SJCRH30 (cell line): ENCODE measurements at places on chromosomes 16 and 17.

- H3K27me3 ChIP-seq = no peaks in the 10 kb centered on the region
- DNase-seq = no peak
- H3K36me3 ChIP-seq = peaks cover 12% of the 10 kb centered on the region; the same call in 1 of the 2 replicates
- no peak overlapping the region for H3K27ac ChIP-seq
- no peaks in the 10 kb centered on the region for H3K4me1 ChIP-seq
- H3K4me3 ChIP-seq = no peak overlapping the region
Measured at GRCh38 chr16:15974057-15974456, 24.6 kb downstream of the ABCC1 start.

- no peak overlapping the region for H3K4me3 ChIP-seq
- H3K27ac ChIP-seq = peak overlapping the region; percentile 45
- peaks cover 20% of the 10 kb centered on the region for H3K4me1 ChIP-seq
- peak; percentile 62 for DNase-seq
Measured at GRCh38 chr16:83336603-83337002, 471.2 kb upstream of the HSBP1 start.

DNA sequence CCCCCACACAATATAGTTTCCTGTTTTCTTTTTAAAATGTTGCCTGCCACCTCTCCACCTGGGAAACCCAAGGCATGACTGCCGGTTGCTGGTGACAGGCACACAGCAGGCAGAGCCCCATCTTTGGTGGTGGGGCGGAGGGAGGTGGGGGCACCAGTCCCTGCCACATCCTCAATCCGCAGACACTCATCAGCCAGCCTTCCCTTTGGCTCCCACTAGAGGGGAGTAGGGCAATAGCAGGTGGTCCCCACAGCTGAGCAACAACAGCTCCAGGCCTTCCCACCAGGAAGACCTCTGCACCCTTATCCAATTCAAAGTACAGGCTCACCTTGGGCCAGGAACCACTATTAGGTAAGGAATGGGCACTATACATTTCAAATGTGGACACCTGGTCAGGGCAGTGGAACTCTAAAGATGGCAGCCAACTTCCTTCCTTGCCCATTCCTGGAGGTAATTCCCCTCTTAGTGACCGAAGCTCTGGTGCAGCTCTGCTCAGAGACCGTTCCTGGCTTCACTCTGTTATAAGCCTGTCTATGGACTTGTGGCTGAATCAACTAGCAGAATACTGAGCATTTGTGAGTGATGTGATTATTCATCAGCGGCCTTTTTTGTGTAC, 13.9 kb downstream of the RECQL5 start:
- no peaks in the 10 kb centered on the region for H3K4me1 ChIP-seq
- H3K4me3 ChIP-seq = no peak overlapping the region
- DNase-seq = peak; percentile 60

GRCh38 chr16:1899641-1900451, 18.4 kb downstream of the HS3ST6 start:
- no peak overlapping the region for H3K4me3 ChIP-seq
- H3K27ac ChIP-seq = no peak overlapping the region
- no peak for DNase-seq
- no peaks in the 10 kb centered on the region; the same call in 1 of the 2 replicates for H3K4me1 ChIP-seq
- peaks cover 29% of the 10 kb centered on the region for H3K27me3 ChIP-seq

GRCh38 chr17:3622977-3623594, 13.0 kb downstream of the SHPK start:
- H3K4me3 ChIP-seq = no peak overlapping the region
- H3K36me3 ChIP-seq = peaks cover 18% of the 10 kb centered on the region; the same call in 1 of the 2 replicates
- H3K27ac ChIP-seq = no peak overlapping the region

GRCh38 chr17:42288803-42289610, 709 bp downstream of the STAT5A start:
- no peak overlapping the region for H3K4me3 ChIP-seq
- no peak for DNase-seq
- H3K4me1 ChIP-seq = peaks cover 34% of the 10 kb centered on the region
- H3K27me3 ChIP-seq = no peaks in the 10 kb centered on the region
- no peaks in the 10 kb centered on the region for H3K36me3 ChIP-seq
- no peak overlapping the region for H3K27ac ChIP-seq

- peaks cover 2% of the 10 kb centered on the region; the same call in 1 of the 2 replicates for H3K36me3 ChIP-seq
- no peak overlapping the region for H3K4me3 ChIP-seq
- no peak for DNase-seq
- no peaks in the 10 kb centered on the region for H3K27me3 ChIP-seq
- peaks cover 14% of the 10 kb centered on the region for H3K4me1 ChIP-seq
Measured at GRCh38 chr17:73302189-73302588, 9.6 kb downstream of the CDC42EP4 start.

DNA sequence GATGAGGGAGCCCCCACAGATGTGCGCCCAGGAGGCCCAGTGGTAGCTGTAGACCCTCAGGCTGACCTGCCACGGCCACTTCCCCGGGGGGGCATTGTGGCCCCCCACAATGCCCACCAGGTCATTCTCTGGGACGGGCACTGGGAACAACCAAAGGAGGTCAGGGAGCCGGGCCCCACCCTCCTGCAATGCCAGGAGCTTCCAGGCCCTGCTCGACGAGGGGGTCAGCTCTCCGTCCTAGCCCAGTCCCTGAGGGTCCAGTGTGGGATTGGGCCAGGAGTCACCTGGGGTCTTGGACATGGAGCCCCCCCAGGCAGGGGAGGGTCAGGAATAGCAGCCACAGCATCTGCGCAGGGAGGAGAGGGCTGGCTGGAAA, 7.0 kb downstream of the TPSD1 start:
- no peak for DNase-seq
- H3K27me3 ChIP-seq = peaks cover 42% of the 10 kb centered on the region
- H3K4me1 ChIP-seq = peaks cover 5% of the 10 kb centered on the region; the same call in 1 of the 2 replicates
- no peak overlapping the region for H3K27ac ChIP-seq

DNA sequence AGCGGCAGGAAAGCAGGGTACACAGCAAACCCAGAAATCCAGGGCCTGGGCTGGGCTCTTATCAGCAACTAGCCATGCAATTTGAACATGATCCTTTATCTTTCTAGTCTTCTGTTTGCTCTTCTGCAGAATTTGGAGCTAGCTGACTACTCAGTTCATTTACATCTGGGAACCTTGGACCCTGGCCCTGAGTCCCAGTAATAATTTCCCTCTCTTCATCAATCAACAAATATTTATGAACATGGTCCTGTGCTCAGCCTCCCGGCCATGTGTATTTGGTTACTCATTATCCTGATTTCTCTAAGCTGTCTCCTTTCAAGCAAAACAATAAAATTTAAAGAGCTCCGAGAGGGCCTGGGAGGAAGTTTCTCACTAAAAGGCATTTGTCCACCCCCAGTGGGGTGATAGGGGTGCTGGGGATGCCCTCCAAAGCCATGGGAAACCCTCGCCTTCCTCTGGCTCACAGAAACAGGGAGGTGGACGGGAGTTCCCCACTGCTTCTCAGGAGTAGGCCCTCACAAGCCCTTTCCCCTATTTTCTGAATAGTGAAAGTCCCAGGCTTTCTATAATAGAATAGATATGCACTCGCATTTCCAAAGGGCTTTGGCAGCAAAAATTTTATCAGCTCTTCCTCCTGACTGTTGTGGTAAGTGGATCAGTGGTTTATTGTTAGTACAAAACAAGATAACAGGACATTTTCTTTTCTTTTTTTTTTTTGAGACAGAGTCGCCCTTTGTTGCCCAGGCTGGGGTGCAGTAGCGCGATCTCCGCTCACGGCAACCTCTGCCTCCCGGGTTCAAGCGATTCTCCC, 6.9 kb upstream of the WDR59 start:
- no peaks in the 10 kb centered on the region for H3K36me3 ChIP-seq
- DNase-seq = no peak
- H3K4me1 ChIP-seq = no peaks in the 10 kb centered on the region
- no peaks in the 10 kb centered on the region for H3K27me3 ChIP-seq

- no peak overlapping the region for H3K27ac ChIP-seq
- H3K4me1 ChIP-seq = peaks cover 9% of the 10 kb centered on the region
- H3K27me3 ChIP-seq = peaks cover 6% of the 10 kb centered on the region; the same call in 1 of the 2 replicates
- peak; percentile 31 for DNase-seq
Measured at GRCh38 chr17:74012465-74012864, 191.0 kb upstream of the RPL38 start.

GRCh38 chr16:73796241-73796640, 500.4 kb upstream of the PSMD7 start:
- H3K27me3 ChIP-seq = no peaks in the 10 kb centered on the region
- no peaks in the 10 kb centered on the region for H3K4me1 ChIP-seq
- no peak overlapping the region for H3K4me3 ChIP-seq
- no peak overlapping the region for H3K27ac ChIP-seq
- H3K36me3 ChIP-seq = no peaks in the 10 kb centered on the region
- DNase-seq = no peak

DNA sequence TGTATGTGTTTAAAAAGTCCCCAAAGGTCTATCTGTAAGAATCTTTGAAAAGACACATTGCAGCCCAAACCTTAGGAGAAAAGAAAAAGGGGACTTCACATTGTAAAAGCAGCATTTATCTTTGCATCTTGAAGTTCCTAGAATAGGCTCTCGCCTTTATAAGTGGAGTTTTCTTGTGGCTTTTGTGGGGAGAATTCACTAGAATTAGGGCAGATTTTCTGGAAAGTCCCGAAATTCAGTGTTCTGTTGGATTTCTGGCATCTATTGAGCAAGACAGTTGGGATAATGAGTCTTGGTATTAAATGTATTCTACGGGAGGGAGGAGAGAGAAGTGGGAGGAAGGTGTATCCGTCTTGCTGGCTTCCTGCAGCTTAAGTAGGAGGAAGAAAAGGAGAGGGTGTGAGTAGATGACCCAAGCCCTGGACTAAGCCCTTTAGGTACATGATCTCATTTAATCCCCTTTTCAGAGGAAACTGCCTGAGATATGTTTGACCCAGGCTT, 62.6 kb downstream of the PRKCA start:
- no peak overlapping the region for H3K27ac ChIP-seq
- peaks cover 12% of the 10 kb centered on the region for H3K4me1 ChIP-seq
- DNase-seq = no peak
- no peaks in the 10 kb centered on the region for H3K27me3 ChIP-seq
- H3K4me3 ChIP-seq = no peak overlapping the region
